Stimulated activated CD8-positive, alpha-beta memory T cell treated with anti-CD3 and anti-CD28 coated beads, Interleukin-4, amount 100 ng/mL, for 24 hours (primary cell): ENCODE measurements at places on chromosomes 4 and X.

DNA sequence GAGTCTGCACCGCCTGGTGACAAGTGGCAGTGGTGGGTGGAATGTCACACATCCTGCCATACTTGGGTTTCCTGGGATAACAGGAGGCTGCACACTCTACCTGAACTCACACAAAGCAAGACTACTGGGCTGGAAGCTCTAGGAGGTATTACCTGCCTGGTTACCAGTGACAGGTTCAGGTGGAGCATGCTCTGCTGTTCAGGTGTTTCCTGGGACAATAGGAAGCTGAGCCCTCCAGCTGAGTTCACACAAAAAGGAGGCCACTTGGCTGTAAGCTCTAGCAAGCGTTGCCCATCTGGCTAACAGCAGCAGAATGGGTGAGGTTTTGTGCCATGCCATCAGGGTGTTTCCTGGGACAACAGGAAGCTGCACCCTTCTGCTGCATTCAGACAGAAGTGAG is 17.4 kb upstream of the UGT2B7 start:
- no peak for DNase-seq

DNA sequence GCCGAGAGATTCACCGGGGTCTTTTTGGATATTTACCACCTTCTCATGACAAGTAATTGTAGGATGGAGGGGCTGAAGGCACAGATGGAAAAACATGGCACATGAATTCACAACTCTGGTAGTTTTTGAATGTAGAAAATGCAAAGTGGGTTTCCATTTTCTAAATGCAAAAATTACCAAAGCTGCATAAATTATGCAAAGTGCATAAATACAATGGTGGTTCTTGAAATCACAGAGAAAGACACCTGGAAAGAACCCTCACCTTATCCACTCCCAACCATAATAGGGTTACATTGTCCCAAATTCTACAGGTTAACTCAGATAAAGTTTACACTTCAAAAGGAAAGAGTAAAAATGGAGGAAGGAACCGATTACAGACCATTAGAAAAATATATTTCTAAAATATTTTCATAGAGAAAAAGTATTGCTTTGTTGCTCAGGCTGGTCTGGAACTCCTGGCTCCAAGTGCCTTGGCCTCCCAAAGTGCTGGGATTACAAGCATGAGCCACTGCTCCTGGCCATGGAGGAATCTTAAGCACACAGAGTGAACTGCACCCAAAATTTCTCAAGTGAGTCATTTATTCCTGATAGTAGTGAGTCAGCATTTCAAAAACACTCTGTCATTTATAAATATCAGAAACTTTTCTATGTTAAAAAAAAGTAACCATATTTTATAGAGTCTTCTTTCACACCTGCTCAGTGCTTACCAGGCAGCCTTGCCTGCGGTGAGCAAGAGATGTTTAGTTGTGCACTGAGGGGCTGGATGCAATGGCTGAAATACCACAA is 101.4 kb downstream of the FIP1L1 start:
- no peak for DNase-seq

DNA sequence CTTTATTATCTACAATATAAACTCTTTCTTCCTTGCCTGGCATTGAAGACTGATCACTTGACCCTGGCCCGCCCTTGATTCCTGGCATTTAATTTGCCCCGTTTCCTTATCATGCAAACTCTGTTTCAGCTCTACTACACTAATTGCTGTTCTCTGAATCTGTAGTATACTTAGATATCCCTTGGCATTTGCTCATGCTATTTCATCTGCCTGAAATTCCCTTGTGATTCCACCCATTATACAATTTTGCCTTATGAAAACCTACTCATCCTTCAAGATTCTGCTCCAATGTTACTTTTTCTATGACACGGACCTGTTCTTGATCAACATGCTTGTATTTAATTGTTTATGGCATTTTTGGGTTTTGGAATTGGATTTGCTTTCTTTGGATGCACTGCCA is 459.9 kb upstream of the AMOT start:
- DNase-seq = no peak

DNA sequence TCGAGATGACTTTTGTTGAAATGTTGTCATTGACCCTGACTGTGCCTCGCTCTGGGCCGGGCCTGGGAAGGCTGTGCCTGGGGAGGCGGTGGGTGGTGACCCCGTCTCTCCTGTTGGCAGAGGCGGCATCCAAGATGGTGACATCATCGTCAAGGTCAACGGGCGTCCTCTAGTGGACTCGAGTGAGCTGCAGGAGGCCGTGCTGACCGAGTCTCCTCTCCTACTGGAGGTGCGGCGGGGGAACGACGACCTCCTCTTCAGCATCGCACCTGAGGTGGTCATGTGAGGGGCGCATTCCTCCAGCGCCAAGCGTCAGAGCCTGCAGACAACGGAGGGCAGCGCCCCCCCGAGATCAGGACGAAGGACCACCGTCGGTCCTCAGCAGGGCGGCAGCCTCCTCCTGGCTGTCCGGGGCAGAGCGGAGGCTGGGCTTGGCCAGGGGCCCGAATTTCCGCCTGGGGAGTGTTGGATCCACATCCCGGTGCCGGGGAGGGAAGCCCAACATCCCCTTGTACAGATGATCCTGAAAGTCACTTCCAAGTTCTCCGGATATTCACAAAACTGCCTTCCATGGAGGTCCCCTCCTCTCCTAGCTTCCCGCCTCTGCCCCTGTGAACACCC is 36.4 kb downstream of the HTRA3 start:
- DNase-seq = no peak

GRCh38 chr4:144507311-144508101 is 138.4 kb upstream of the HHIP start:
- DNase-seq = no peak

- DNase-seq = no peak
Observed at GRCh38 chr4:159787901-159788300, 685.0 kb downstream of the RAPGEF2 start.

DNA sequence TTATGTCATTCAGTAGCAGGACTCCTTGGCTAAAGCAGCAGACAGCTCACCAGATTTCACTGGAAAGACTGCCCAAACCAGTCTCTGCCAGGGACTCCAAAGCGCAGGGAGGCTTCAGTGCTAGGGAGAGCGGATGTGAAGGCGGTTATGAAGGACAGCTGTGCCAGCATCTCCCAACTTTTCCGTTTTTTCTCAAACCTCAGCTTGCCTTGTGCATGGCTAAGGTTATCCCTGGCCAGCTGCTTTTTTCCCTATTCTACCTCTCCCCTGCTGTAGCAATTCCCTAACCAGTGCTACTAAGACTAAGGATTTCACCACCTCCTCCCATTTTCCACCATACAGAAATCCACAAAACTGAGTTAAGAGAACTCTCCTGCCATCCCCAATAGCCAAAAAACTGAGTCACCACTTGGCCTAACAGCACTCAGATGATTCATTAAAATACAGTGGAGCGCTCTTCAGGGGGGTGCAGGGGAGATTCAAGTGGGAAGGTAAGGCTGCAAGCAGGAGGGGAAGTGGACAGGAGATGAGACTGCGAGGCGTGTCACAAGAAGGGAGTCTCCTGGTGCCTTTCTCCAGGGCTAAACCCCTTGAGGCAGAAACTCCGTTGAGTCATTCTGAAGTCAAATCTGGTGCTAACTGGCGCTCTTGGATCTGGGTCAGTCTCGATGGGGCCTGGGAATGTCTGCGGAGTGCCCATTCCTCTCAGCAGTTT is 90.7 kb downstream of the PALLD start:
- no peak for DNase-seq

GRCh38 chrX:23386726-23387125 is 52.1 kb downstream of the PTCHD1 start:
- no peak for DNase-seq

DNA sequence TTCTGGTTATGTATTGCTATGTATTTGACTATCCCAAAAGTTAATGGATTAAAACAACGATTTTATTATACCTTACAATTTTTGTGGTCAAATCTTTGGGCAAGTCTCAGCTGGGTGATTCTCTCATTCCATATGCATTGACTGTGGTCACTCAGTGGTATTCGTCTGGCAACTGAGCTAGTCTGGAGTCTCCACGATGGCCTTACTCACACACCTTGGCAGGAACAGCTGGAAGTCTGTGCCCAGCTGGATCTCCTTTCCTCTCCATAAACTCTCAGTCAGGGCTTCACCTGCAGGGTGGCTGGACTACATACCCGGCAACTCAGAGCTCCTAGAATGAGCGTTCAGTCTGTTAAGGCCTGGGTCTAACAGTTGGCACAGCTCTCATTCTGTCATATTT is 141.1 kb upstream of the WDFY3 start:
- DNase-seq = no peak
